Hematopoietic multipotent progenitor cell treated with erythropoietin and hydrocortisone succinate and interleukin-3 and kit ligand, for 4 days (in vitro differentiated cells): ENCODE measurements at places on chromosomes 12 and 14.

DNA sequence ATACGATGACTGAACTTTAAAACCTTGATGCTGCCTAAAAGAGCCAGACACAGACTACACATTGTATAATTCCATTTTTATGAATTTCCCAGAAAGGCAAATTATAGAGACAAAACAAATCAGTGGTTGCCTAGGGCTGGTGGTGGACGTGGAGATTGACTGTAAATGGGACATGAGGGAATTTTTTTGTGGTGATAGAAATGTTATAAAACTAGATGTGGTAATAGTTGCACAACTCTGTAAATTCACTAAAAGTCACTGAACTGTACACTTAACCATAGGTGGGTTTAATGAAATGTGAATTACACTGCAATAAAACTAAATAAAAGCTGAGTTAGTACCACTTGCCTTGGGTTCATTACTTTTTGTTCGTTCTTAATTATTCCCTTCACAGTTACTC, 72.1 kb downstream of the PLEKHA5 start:
- no peak for DNase-seq

- DNase-seq: no peak
Observed at GRCh38 chr12:30420561-30420960, 275.1 kb downstream of the IPO8 start.

DNA sequence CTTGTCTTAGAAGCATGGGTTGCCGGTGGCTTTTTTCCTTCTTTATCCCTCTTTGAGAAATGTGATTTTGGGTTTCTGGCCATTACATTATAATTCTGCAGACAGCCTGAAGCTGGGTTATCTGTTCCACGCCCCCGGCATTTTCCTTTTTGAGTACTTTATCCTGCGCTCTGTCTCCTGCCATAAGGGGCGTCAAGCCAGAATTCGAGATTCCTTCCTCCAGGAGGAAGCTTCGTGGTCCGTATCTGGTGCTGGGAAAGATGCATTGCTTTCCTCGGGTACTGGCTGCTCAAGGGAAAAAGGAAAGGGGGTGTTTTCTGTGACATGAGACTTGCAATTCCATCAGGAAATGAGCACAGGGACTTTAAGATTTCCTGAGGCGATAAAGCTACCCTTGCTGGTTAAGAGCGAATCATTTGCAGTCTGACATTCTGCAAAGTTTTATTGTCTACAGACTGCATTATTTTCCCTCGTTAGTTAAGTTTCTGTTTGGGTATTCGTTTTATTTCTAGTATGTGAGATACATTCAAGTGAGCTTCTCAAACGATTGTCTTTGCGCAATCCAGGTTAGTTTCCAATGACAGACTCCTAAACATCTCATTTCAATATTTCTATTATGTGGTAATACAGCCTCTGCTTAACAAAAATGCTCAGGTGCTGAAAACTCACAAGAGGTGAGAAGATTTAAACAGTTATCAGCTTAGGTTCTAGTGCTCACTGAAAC, 694 bp downstream of the AKAP5 start:
- peak; percentile 36 for DNase-seq

GRCh38 chr12:132610866-132611602, 652 bp upstream of the LRCOL1 start:
- DNase-seq: no peak

- DNase-seq: no peak
Observed at GRCh38 chr12:89278862-89279261, 73.4 kb downstream of the DUSP6 start.

GRCh38 chr12:59164991-59165718, 244.9 kb upstream of the LRIG3 start:
- DNase-seq: peak; percentile 63
